CD4-positive, alpha-beta T cell treated with Interleukin-12 subunit alpha and Interleukin-12 subunit beta, for 1 hour (primary cell): ENCODE measurements at places on chromosomes 7 and 10.

DNA sequence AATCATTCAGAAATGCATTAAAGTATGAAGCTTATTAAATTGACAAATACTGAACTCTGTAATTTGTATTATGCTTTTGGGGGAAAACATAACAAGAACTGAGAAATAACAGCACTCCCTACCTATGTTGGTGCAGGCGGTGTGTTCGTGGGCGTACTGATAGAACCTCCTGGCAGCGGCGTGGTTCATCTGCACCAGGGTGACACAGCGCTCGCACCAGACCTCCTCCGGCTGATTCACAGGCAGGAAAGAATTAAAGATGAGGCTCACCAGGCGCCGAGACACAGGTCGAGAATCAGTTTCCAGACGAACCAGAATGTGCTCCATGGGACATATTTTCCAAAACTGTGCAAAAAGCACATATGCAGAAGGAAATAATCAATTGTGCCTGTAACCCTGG is 40.2 kb downstream of the NCAPG2 start:
- no peak for DNase-seq

DNA sequence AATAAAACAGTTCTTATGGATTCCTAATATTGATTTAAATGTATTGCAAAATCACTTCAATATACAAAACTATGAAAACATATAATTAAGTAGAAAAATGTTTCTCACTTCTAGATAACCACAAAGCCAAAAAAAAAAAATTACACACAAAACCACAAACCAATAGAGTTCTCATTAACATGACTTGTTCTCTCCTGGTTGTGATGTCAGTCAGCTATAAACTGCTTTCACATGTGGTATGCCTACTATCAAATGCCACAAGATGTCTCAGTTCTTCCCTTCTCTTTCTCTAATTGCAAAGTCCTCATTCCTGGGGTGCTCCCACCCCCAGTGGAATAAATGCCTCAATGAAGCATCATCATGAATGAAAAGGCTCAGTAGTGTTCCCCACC is 16.6 kb downstream of the GNAI1 start:
- no peak for DNase-seq

DNA sequence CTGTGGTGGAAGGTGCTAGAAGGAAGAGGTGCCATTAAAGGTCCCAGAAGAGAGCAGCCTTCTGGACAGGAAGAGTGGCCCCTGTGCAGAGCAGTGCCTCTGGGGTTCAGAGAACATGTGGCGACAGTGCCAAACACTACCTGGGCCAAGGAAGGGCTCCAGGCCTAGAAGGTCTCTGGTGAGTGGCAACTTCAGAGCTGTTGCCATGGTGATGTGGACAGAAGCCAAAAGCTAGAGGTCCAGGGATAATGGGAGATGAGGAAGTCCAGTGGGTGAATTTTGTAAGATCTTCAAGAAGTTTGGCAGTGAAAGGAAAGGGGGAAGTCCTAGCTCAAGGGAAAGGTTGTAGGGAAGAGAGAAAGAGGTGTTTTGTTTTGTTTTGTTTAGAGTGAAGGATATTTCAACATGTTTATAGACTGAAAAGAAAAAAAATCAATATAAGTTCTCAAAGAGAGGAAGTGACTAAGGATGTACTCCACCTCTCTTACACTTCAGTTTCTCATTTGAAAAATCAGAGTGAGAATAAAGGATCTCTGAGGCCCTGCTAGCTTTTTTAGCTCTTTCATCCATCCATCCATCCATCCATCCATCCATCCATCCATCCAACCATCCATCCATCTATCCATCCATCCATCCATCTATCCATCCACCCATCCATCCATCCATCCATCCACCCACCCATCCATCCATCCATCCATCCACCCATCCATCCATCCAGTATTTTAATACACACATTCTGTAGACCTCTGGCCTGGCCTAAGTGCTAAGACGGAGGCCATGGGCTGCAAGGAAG is 77.1 kb upstream of the DUSP5 start:
- DNase-seq = no peak

DNA sequence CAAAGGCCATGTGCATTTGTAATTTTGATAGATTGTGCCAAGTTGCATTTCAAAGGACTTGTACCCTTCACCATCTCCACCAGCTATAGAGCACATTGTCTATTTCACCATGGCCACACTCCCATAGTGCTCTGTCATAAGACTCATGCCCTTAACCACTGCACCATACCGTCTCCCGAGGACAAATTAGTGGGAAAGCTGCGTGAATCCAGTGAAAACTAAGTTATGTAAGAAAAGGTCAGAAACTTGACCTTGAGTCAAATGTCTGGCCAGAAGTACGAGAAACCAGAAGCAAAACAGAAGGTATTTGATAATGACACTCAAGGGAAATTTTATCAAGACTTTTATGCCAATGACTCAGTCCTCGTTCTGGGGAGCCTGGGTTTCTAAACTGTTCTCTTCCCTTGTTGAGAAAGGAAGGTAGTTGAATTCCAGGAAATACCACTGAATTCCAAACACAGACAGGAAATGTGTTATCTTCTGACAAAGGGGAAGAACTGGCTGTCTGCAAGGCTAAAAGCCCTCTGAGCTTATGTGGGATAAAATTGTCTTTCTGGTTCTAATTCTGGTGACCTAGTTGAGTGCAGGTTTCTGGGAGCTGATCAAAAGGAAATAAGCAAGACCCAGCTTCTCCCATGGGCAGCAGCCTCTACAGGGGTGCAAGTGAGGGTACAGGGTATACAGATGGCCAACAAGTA is 49.7 kb downstream of the CDK1 start:
- no peak for DNase-seq

DNA sequence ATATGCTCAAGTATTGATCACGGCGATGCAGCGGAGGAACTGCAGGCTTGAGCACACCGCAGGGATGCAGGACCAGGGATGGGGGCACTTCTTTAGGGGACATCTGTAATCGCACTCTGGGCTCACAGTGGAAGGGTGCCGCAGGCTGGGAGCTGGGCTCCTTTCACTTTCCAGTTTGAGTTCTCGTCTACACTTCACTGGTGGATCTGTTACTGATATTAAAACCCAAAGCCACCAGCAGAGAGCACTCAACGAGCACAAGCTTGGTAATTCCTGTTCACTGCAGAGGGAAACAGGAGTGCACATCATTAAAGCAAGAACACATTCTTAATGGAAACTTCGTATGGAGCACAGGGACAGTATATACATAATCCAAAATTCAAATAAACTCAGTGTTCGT is 91.3 kb downstream of the PARD3 start:
- DNase-seq = no peak

- DNase-seq = no peak
These were observed 74.5 kb downstream of the PKD1L1 start for GRCh38 chr7:47873762-47874161.

GRCh38 chr10:75400163-75400770 is 1.3 kb downstream of the ZNF503 start:
- no peak for DNase-seq

- no peak for DNase-seq
These were observed 88.3 kb downstream of the NRCAM start for GRCh38 chr7:108367946-108368345.

DNA sequence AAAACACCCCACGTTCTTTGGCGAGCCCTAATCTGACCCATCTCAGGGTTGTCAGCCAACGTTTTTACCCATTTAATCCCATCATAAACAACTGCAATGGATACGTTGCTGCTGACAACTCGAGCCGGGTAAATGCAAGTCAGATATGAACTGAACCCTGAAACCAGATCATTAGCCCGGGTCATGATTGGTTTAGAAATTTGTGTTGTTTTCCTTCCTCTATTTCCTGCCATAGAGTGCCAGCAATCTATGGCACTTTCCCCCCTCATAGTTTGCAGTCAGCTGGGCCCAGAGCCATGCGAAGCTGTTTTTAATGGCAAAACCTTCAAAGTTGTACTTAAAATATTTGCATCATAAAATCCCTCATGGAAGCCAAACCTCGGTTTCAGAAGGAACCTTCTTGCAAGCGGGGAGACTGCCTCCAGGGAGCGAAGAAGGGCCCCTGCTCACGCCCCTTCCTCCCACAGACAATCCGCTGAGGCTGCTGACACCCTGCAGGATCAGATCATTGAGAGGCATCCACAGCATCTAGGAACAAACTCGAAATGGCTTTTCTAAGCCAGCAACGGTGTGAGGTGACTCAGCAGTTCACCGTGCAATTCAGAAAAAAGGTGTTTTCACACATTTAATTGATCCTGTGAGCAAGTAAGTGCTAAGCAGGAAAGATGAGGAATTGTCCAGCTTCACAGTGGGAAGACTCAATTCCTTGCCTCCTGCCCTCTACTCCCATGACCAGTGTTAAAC is 710.1 kb downstream of the PARD3 start:
- DNase-seq = no peak

- DNase-seq = no peak
These were observed 35.6 kb downstream of the CDH23 start for GRCh38 chr10:71432101-71432905.

DNA sequence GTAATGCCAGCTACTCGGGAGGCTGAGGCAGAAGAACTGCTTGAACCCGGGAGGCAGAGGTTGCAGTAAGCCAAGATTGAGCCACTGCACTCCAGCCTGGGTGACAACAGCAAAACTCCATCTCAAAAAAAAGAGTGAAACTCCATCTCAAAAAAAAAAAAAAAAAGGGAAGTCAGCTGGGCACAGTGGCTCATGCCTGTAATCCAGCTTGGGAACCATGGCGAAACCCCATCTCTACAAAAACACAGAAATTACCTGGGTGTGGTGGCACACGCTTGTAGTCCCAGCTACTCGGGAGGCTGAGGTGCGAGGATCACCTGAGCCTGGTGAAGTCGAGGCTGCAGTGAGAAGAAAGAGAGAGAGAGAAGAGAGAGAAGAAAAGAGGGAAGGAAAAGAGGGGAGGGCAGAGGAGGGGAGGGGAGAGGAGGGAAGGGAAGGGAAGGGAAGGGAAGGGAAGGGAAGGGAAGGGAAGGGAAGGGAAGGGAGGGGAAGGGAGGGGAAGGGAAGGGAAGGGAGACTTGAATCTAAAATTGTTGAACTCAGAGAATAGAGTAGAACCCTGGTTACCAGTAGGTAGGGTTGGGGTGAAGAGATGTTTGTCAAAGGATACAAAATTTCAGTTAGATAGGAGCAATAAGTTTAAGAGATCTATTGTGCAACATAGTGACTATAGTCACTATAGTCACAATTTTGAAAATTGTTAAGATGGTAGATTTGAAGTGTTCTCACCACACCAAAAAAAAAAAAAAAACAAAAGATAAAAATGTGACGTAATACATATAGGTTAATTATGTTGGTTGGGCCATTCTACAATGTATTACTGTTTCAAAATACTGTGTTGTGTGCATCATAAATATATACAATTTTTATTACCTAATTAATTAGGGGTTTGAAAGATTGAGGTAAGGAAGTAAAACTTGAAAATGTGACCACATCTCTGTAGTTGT is 2.5 kb downstream of the SLC16A9 start:
- no peak for DNase-seq
